Fibroblast of skin of back (primary cell): ENCODE measurements at places on chromosomes 16 and 17.

GRCh38 chr16:88738151-88739084, 32.1 kb downstream of the CTU2 start:
- DNase-seq: no peak

- no peak for DNase-seq
Observed at GRCh38 chr17:20098314-20098713, 89.2 kb downstream of the SPECC1 start.

- no peak for DNase-seq
Observed at GRCh38 chr17:34305061-34305460, 14.2 kb upstream of the CCL8 start.

DNA sequence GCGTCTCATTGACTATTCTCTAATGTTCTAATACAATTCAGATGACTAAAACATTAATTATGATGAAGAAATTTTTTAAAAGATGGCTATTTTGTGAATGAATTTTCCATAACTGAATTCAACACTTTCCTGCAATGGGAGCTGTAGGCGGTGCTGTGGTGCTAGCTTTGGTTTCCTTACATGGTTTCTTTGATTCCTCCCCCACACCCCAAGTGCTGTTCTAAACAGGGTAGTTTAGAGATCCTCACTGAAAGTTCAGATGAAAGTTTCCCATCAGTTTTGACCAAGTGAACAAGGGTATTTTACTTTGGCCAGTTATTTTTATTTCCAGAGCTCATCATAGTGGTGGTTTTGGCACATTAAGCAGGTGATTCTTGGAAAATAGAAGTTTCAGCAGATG, 26.0 kb upstream of the MRC2 start:
- no peak for DNase-seq

GRCh38 chr16:31707743-31708335, 165.8 kb upstream of the ZNF267 start:
- DNase-seq: no peak
